Activated naive CD4-positive, alpha-beta T cell (primary cell): ENCODE measurements at places on chromosomes 1 and 21.

- no peak for DNase-seq
These were observed 170.0 kb downstream of the GRIK3 start for GRCh38 chr1:36864182-36864822.

DNA sequence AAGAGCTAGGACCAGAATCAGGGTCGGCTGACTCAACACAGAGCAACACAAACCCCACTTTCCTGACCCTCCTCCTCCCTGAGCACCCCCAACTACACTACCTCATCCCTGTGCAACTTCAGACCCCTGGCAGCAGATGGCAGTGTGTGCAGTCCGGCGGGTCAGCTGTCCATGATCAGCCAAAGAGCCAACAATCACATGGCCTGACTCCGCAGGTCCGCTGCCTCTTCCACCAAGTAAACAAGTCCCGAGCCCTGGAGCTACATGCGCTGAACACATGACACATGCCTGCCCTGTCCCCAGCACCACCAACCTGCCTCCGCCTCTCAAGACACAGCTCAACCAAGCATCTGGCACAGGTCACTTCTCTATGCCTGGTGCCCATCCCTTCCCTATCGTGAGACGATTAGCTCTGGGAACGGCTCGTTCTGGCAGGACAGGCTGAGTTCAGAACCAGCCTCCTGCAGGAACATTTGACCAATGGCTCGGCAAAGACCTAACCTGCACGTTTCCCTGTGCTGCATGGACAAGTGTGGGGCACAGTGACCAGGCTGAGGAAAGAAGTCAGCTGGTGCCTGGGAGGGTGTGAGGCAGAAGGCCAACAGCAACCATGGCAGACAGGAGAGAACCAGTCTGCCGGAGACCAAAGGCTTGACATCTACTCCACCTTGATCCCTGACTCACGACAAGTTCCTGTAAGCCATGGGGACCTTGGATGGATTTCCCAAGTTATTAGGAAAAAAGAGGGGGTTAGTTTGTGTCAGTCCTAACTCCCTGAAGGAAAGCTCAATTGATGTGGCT lies 60.3 kb downstream of the CD46 start:
- no peak for DNase-seq

DNA sequence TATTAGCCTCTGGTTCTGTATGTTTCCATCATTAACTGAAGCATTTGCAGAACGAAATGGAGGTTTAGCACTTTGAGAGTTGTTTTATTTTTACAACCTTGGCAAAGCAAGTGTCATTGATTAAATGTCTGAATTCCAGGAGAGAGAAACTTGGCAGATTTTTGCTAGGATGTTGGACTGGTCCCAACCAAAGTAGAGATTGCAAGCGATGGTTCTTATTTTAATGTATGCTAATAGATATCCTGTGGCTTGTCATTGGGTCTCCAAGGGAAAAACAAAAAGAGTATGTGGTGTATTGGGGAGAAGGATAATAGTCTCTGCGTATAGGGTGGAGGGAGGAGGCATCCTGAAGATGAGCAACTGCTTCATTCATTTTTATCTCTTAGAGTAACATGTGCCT lies 457.2 kb upstream of the RUNX1 start:
- DNase-seq, result no peak

DNA sequence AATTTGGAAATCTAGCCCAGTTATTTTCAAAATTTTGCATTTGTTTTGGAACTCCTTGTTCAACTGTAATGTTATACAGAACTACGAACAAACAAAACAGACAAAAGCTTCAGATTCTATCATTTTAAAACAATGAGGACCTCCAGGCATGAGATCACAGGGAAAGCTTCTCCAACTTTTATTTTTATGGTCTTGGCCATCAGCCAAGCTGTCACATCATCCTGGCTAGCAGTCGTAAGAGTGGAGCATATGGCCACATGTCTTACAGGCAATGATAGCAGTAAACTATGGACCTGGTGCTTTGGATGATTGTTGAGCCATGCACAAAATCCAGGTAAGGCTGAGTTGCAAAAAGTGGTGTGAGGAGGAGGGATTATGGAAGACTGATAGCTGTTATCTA lies 299.6 kb downstream of the LMX1A start:
- DNase-seq, result no peak

DNA sequence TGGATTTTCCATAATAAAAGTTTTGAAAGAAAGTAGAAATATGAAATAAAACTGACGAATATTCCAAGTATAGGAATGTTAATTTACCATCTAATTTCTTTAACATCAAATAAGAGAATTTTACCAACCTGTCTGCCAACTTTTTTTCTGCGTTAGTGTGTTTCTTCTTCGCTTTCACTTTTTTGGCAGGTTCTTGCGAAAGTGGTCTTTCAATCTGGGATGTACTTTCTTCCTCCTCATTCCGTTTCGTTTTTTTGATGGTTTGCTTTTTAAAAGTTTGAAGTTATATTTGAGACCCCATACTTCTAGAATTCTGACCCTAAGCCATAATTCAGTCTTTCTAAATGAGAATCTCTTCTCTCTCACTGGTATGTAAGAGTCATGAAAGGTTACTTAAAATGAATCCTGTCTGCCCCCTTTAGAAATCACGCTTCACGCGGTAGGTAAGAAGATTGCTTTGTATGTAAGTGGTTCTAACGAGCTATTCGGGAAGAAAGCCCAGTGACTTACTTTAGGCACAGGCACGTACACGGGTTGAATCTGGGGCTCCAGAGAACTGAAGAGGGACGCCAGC lies 580 bp downstream of the RBM34 start:
- no peak for DNase-seq

GRCh38 chr1:41380979-41381691 lies 19.9 kb downstream of the FOXO6 start:
- DNase-seq, result no peak

DNA sequence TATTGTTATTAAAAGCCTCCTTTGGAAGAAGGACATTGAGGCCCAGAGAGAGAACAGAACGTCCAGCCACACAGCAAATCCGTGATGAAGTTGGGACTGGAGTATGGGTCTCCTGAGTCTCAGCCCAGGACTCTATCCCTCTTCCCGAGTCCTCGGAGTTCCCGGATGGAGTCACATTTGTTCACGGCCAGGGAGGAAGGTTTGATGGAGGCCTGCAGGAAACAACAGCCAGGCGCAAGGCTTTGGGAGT lies 357 bp upstream of the TXLNA start:
- no peak for DNase-seq

DNA sequence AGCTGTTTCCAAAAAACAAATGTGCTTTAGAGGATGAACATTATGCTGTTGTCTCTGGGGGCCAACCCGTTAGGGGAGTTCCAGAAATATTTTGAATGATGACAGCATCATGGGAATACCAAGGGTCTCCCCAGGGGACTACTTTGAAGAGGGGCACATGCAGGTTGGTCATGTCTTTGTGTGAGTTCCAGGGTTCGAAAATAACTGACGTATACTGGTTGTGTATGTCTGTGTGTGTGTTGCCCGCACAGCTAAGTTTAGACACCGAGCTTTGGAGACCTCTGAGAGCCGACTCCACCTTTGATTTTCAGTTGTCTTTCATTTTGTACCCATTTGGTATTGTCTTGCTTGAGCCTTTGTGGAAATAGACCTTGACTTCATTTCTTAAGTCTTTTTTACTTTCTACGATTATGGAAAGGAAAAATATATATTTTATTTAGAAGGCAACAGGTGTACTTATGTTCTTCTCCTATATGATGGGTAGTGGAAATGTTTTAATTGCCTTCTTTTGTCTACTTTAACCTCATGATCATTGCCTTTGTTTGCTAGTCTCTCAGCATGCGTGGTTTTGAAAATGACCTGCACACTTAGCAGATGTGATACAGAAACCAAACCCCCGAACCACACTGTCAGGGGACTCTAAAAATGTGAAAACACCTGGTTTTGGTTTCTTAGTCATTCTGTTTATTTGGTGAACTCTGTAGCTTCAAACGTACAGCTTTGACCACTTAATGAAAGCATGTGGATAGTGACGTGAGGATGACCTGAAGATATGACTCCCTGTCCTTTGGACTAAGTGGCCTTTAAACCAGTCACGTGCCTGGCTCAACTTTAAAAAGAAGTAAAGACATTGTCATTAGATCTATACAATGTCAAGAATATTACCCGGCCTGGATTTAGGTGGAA lies 56.5 kb downstream of the GALNT2 start:
- no peak for DNase-seq

DNA sequence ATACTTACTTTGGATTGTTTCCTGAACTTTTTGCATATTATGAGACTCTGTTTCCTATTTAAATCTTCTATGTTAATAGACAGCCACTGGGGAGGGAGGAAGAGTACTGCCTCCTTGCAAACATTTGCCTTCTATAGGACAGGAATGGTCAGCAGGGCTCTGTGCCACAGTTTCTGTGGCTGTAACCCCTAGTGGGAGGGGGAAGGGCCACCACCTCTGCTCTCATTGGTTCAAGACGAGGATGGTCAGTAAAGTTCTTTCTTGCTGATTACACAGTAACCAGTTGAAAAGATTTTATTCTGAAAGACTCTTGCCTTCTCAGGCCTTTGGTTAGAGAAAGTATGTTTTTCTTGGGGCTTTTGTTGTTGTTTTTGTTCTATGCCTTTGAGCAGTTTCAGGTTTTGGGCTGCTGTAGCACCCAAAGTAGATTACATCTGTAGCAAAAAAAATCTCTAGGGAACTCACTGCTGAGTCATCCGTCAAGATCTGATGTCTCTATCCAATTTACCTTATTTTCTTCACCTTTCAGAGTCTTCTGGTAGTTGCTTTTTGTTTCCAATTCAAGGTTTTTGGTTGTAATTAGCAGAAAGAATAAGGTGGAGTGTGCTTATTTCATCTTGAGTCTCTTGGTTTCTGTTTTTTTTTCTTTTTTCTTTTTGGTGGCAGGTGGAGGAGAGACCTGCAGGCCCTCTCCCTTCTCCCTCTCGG lies 23.1 kb downstream of the SLC35A3 start:
- DNase-seq, result no peak

DNA sequence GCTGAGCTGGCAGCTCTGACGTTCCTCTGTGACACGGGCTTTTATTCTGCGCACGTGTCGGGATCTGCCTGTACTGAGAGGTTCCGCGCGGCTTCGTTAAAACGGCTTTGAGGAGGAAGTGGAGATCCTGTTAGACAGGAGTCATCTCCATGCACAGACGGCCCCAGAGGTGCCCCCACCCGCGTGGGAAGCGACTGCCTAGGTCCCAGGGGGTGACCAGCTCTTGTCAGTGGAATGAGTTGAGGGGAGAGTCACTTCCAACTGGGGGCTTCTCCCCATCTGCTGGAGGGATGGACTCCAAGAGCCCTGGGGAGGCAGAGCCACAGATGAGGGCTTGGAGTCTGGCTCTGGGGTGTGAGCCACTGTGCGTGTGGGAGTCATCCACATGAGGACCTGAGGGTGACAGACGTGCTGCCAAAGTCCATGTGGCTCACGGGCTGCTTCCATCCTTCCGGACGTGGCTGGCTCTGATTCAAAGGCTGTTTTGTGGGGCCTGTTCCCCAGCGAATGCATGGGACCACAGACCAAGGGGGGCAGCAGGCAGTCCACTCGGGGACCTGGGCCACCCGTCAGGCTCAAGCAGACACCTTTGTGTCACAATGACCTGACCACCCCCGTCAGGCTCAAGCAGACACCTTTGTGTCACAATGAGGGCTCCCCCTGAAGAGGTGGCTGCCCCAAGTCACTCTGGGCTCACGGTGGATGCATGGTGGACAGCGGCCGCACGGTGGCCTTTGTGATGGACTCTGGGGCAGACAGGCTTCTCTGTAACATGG lies 26.8 kb downstream of the PTTG1IP start:
- no peak for DNase-seq

GRCh38 chr21:41585199-41585994 lies 77.4 kb upstream of the TMPRSS2 start:
- DNase-seq, result no peak
